Fibroblast of lung (primary cell): ENCODE measurements at places on chromosomes 1 and 21.

DNA sequence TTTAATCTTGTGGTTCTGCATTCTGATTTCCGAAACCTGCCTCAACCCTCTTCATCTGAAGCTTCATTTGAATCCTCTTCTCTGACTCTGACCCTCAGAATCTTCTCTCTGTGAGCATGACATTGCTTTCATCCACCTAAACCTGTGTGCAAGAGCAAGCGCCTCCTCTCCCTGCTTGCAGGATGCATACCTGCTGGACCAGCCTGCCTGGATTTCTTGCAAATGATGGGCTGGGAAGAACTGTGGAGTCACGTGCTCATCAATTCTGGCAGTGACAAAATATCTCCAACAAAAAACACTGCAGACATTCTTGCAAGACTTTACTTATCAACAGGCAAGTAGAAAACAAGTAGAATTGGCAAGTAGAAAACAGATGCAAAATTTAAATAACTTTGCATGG is 20.8 kb upstream of the SLC35F3 start:
- DNase-seq = no peak

DNA sequence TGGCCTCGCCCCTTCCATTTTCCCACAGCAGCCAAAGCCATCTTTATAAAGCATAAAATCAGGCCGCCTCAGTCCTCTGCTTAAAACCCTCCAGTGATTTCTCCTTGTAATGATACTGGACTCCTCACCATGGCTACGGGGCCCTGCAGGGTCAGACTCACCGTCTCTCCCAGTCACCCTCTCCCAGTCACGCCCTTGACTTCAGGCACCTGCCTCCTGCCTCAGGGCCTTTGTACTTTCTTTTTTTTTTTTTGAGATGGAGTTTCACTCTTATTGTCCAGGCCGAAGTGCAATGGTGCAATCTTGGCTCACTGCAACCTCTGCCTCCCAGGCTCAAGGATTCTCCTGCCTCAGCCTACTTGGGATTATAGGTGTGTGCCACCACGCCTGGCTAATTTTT is 47.8 kb downstream of the PIK3CD start:
- no peak for DNase-seq

- no peak for DNase-seq
Measured at GRCh38 chr21:23725576-23725975, 1881.7 kb downstream of the MRPL39 start.

DNA sequence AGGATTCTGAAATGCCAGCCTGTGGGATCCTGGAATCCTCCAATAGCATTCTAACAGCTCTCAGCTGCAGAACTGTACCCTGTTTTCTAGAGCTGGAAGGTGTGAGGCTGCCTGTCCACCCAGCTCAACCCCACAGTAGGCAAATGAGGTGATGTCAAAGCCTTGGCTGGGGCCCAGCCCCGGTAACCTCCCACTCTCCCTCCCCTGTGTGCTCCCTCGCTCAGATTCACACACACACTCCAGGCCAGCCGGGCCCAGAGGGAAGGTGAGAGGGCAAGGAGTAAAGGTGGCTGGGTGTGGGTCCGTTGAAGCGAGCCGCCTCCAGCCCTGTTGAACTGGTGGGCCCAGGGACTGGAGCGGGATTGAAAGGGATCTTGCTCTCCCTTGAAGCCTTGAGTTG is at the start of gene BSND:
Gene BSND, plus strand, starts transcription at position 257 of the 400 bp plus-strand sequence. CDS start 254 bp downstream, outside the sequence.
- no peak for DNase-seq

DNA sequence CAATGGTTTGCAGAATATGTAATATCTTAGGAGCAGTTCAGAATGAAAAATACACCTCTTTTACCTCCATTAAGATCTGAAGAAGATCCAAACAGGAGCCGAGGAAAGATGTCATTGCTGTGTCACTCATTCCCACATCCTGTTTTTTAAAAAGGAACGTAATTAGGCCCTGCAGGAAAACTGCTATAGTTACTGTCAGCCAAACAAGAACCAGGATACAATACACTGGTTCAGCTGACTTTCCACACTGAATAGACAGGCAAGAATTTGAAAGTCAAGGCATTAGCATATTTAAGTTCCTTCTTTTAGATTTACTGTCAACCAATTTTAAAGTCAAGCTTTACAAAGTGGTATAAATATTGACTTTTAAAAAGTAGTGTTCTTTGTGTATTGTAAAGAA is 63.8 kb downstream of the IARS2 start:
- no peak for DNase-seq

DNA sequence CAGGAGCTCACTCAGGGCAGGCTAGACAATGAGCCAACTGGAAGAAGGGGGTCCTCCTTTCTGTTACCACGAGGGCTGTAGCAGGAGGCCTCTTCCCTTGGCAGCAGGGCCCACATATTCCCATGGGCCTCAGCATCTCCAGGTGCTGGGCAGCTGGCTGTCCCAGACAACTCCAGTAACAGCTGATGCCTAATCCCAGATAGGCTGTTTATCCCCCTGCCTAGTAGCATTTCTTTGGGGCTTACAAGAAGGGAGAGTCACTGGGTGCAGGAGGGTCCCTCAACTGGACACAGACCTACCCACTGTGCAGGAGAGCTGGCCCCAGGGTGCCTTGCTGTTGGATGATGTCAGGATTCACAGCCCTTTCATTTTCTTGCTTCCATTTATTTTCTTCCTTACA is 278.2 kb downstream of the DSCAM start:
- no peak for DNase-seq

DNA sequence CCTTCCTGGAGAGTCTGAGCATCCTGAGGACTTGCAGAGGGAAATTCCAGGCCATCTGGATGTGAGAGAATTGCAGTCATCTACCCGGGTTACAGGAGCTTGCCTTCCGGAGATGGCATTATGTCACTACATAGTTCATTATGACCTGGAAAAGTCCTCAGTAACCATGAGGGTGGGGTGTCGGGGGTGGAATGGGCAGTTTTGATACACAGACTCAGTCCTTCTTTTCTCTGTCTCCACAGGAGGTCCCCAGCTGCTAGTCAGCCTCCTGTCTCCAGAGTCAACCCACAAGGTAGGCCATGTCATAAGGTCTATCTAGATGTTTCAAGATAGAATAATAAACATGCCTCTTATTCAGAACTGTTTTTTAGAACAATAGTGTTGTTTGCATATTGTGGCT is 268.2 kb upstream of the SGIP1 start:
- DNase-seq = no peak

GRCh38 chr1:905811-906599 is 17.7 kb upstream of the SAMD11 start:
- no peak for DNase-seq

DNA sequence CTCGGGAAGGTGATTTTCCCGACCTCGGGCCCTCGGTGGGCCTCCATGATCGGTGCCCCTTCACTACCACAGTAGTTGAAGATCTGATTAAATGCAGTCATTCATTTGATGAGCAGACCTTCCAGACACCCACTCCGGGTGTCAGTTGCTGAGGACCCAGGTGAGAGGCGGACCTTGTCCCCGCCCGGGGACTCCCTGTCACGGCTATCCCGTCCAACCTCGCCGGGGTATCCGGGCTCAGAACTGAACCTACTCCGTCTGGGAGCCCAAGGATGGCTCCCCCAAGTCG is 22.6 kb downstream of the RNU1-3 start:
- DNase-seq = no peak

DNA sequence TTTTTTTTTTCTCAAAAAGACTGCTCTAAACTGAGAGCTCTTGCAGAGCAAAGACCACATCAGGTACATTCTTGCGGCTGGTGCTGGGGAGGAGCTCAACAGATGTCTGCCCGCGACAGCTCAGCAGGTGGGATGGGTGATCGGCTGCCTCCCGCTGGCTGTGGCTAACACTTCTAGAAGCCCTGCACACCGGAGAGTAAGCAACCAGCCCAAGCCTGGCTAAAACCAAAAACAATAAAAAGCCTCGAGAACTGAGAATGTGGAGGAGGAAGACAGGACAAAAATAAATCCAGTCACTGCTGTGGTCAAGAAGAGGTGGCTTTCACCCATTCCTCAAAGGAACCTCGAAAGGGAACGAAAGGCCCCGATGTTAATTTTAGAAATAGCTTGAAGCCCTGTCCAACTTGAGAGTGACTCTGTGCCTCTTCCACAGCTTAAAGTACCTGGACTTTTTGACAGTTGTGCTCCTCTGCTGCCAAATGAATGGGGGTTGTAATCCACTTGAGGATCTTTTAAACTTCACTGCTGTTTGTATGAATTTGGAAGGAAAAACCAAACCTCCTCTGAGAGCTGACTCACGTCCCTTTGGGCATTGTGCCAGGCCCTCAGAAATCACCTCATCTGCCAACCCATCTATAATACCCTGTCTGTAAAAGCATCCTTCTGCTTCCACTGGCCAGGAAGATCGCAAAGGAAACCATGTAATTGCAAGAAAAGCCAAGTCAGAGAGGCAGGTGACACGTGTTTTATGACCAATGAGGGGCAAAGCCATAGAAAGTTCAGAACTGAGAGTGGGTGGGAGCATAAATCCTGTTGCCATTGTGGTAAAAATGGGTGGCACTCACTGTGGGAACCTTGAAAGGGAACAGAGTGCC is 78.6 kb downstream of the KCNN3 start:
- peak; percentile 56 for DNase-seq

DNA sequence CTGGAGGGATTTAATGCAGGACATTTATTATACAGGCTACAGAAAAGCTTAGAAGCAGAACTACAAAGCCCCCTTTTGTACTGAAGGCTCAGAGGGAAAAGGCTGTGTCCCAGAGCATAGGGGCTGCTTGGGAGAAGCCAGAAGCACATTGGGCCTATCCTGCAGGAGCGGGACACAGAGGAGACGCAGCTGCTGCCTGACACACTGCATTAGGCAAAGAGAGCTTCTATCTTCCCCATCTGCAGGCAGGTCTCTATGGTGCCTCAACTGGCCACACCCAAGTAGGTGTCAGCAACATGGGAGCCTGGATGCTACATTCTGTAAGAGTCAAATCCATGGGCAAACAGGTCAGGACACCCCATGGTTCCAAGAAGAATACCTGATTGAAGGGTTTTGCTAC is 595.9 kb downstream of the AJAP1 start:
- DNase-seq = no peak

DNA sequence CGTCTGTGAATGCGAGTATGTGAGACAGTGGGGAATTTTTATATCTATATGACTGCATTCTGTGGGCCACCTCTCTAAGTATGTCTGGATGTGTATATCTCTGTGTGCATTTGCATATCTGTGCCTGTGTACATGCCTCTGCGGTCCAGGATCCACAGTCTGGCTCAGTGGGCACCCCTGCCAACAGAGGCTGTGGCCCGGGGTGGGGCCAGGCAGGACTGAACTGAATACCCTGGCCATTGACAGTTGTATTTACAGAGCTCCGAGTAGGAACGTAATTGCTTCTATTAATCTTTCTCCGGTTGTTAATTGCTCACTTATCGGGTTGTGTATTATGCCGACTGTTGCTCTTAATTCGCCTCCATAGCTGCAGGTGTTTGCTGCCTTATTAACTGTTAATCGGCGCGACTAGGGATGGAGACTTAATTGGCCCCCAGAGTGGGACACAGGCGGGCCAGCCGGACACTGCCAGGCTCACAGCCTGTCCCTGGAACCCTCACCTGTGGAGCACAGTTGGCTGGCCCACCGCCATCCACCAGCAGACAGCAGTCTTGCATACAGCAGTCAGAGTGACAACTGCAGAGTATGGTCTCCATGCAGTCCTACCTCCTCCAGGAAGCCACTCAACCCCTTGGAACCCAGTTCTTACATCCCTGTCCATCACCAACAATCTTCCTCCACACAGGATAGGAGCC is 22.4 kb upstream of the ADGRB2 start:
- DNase-seq = no peak

DNA sequence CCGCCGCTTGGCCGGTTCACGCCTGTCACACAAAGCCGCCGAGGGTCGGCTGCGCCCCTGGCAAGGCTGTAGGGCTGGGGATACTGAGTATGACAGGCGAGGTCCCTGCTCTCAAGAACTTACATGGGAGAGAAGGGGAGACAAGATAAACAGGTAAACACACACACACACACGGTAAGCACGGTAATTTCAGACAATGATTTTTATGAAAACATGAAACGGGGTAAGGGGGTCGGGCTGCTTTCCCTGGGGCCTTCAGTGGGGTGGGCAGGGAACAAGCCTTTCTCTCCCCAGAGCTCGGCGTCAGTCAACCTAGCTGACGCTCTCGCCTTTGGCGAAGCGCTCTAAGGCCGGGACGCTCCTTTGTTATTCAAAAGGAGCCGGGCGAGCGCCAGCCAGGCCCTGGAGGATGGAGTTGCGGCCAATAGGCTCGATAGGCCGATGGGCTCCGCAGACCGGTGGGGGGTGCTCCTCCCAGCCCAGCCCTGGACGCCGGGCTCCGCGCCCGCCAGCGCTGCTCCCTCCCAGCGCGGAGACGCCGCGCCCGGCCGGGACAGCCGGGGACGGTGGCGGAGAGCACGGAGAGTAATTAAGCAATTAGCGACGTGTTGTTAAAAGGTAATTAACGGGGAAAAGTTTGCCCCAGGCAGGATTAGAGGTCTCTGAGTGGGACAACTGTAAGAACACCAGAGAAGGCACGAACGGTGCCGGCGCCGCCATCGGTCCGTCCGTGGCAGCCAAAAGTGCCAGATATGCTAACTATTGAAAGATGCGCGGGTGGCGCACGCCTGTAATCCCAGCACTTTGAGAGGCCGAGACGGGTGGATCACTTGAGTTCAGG is 950 bp upstream of the INKA2 start:
- DNase-seq = peak; percentile 73

GRCh38 chr1:171716616-171717015 is 25.2 kb downstream of the VAMP4 start:
- DNase-seq = peak; percentile 50

GRCh38 chr21:45209046-45209445 is 78.6 kb downstream of the POFUT2 start:
- DNase-seq = peak; percentile 69

DNA sequence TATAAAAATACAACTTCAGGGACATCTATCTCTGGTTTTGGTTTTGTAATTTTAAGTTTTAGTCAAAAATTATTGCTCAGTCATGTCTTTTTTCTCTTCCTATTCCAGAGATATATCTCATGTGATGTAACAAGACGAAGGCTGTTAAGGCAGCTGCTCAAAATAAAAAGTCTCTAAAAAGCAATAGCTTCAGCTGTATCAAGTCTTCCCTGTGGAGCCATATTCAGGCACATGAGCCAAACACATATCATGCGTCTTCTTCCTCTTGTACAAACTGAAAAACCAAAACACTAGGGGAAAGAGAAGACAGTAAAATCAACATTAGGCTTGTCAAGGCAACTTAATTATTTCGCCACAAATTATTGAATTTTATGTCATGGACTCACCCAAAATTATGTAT is 240.7 kb downstream of the NRIP1 start:
- no peak for DNase-seq

- DNase-seq = no peak
Measured at GRCh38 chr1:44263568-44264450, 50.5 kb downstream of the DMAP1 start.
